Small intestine (tissue), 16 donors: ENCODE measurements at places on chromosomes 3 and 15. TPM values are rescaled to one million over a fixed set of nuclear protein-coding genes. Genes with fewer than 3 reads are reported as not detected.

The ADIPOQ gene
- polyA plus RNA-seq, result 0.22 TPM

The NIPA2 gene
- polyA plus RNA-seq, result 21.1 TPM

The SELENOK gene
- polyA plus RNA-seq, result 62.3 TPM

The MESP2 gene
- polyA plus RNA-seq, result not detected

The KIF9 gene
- 9.0 TPM for polyA plus RNA-seq

The PLCH1 gene
- polyA plus RNA-seq, result 9.7 TPM

The CLEC3B gene
- polyA plus RNA-seq, result 30.1 TPM

The PTX3 gene
- 3.1 TPM for polyA plus RNA-seq

The CNOT10 gene
- polyA plus RNA-seq, result 35.0 TPM

The ZNF106 gene
- 8.3 TPM for polyA plus RNA-seq

The TTBK2 gene
- polyA plus RNA-seq, result 2.2 TPM

The BNC1 gene
- not detected for polyA plus RNA-seq

The ITIH3 gene
- polyA plus RNA-seq, result 1.8 TPM
